ENCODE measurements at places on chromosomes 3 and 15. TPM values are rescaled to one million over a fixed set of nuclear protein-coding genes. Genes with fewer than 3 reads are reported as not detected.

The TRIM42 gene
- not detected for polyA plus RNA-seq

The STRA6 gene
- 60.6 TPM for polyA plus RNA-seq

The SYNPR gene
- not detected for polyA plus RNA-seq

The ITPKA gene
- 1.5 TPM for polyA plus RNA-seq

The GOLGA8B gene
- polyA plus RNA-seq, result 50.2 TPM

The TUSC7 gene
- polyA plus RNA-seq, result not detected

The NXPE3 gene
- 43.4 TPM for polyA plus RNA-seq

The ABI3BP gene
- 1.8 TPM for polyA plus RNA-seq

The BTBD1 gene
- polyA plus RNA-seq, result 52.7 TPM

The PLXNA1 gene
- 17.5 TPM for polyA plus RNA-seq

The FBXW12 gene
- not detected for polyA plus RNA-seq

The ZDHHC23 gene
- 2.8 TPM for polyA plus RNA-seq

- no peak for DNase-seq
Observed at GRCh38 chr3:5840056-5840455, 652.5 kb downstream of the EDEM1 start.

- peak; percentile 42 for DNase-seq
Observed at GRCh38 chr15:72472992-72473610, 1.0 kb upstream of the ARIH1 start.

DNA sequence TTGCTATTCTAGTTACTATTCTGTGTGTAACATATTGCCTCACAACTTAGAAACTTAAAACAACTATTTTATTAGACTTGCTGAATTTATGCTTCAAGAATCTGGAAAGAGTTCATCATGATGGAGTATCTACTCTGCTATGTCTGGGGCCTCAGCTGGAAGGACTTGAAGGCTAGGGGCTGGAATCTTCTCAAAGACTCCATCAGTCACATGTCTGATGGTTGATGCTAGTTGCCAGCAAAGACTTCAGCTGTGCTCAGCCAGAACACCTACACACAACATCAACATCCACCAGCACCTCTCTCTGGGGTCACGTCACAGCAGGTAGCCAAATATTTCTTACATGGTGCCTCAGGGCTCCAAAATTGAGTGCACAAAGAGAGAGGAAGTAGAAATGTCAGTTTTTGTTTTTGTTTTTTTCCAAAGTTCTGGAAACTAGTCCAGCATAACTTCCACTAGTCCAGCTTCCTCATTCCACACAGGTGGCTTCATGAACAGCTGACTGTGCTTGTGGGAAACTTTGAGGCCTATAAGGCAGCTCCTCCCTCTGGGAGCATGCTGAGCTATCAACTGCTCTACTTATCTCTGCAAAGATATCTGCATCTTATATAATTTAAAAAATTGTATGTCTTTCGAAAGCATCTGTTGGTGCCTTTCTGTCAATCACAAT lies 325.4 kb upstream of the AGTR1 start:
- DNase-seq, result peak; percentile 3

DNA sequence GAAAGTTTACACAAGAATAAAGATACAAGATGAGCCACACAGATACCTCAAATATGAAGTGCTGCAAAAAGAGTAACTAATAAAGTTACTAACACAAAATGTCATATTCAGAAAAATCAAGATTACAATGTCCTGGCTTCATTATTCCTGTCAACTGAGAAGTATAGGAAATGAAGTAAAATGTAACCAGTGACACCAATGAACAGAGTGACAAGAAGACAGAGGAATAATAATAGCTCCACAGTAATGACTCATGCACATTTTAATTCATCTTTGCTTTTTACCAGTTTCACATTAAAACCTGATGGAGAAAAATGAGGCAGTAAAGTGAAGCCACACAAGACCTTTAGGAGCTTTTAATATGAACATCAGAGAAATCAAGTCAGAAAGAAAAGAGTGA lies 214.1 kb downstream of the ZBBX start:
- DNase-seq, result no peak

GRCh38 chr3:9473496-9474065 lies 76.2 kb downstream of the SETD5 start:
- DNase-seq, result no peak

DNA sequence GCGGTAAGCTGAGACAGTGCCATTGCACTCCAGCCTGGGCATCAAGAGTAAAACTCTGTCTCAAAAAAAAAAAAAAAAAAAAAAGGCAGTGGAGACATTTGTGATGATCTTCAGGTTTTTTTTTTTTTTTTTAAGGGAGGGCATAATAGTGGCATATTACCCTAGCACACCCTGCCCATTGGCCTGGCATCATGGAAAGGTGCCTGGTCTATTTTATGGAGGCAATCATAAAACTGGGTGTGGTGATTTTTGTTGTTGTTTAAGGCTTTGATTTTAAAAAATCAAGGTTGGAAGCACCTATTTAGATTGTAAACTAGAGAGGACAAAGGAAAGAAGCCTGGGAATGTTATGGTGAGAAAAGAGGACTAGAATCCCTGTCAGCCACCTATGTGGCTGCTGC lies 6.0 kb downstream of the IQGAP1 start:
- no peak for DNase-seq

DNA sequence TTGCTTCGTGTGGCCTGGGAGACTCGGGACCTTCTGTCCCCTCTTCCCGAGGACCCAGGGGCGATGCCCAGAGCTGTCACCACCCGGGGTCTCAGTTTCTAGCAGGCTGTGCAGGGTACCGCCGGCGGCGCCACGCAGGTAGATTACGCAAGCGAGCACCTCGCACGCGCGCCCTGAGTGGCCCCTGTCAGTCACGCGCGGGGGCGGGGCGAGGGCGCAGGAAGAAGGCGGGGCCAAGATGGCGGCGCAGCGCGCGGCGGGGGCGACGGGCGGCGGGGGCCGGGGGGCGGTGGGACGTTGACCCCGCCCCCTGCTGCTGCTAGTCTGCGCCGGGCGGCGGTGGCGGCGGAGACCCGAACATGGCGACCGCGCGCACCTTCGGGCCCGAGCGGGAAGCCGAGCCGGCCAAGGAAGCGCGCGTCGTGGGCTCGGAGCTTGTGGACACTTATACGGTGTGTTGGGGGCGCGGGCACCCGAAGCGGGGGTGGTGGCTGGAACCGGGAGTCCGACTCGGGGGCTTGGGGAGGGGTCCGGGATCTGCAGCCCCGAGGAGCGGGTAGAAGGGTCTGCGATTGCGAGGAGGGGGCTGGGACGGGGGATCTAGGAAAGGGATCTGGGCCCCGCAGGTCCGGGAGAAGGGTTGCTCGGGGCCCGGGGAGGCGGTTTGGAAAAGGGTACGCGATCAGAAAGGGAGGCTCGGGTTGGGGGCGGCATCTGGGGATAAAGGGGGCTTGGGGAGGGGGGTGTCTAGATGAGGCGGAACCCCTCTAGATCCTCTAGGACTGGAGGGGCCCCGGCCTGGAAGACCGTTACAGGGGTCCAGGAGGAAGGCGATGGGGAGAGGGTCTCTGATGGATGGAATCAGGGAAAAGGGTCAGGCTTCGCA lies at the start of gene NISCH:
TSS of gene NISCH (plus strand) at position 322 of the 886 bp plus-strand sequence. CDS start at position 360, 38 bp downstream.
- peak; percentile 68 for DNase-seq

- DNase-seq, result no peak
Observed at GRCh38 chr15:92393980-92394308, 263 bp downstream of the ST8SIA2 start.

- DNase-seq, result peak; percentile 40
Observed at GRCh38 chr15:48645558-48646330, at the start of gene FBN1. Gene FBN1, minus strand, starts transcription at chr15:48645709. Its CDS starts 940 bp downstream, at chr15:48644769.

DNA sequence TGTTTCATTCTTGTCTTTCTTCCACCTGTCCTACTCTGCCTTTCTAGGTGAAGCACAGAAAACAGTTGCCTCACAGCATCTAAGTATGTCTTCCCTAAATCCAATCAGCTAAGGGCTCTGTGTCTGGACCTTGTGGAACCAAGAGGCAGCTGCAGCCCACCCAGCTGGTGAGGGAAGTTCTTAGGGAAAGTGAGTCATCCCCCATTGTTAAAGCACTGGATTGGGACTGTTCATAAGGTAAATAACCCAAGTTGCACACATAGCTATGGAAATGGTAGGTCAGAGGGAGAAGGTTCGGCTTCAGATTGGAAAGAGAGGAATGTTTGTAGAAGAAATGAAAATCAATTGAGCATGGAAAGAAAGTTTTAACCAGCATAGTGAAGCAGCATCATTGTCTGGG lies 18.0 kb upstream of the ARNT2 start:
- no peak for DNase-seq

DNA sequence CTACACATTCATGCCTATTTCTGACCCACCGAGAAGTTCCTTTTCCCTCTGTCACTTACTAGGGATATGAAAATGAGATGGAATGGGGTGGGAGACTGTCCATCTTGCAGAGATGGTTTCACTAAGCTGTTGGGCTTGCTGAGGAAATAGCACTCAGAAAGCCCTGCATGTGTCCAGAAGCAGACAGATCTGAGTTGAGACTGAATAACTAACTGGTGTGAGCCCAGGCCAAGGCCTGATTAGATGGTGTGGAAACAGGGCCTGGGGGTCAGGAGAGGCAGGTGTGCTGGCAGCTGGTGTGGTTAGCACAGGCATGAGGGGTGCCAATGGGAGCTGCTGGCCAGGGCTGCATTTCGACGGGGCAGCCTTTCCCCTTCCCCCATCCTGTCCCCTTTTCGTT lies 72.1 kb downstream of the CLSTN2 start:
- no peak for DNase-seq

DNA sequence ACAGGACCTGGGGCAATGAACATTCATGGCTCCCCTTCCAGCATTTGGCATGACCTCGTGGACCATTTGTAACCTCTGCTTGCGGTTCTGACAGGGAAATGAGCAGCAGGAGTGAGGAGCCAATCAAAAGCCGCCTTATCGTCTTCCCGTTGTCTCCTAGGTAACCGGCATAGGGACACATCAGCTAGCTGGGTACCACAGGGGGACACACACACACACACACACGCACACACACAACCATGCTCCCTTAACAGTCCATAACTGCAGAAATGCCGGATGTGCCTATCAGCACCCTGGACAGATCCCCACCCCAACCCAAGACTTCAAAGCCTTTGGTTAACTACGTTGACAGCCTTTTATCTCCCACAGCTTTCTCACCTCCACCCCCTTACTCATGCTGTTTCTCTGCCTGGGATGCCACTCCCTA lies 53.4 kb upstream of the CCDC174 start:
- DNase-seq, result peak; percentile 49
